Lung (tissue), 17 donors: ENCODE measurements at places on chromosomes 7 and 10. TPM values are rescaled to one million over a fixed set of nuclear protein-coding genes. Genes with fewer than 3 reads are reported as not detected.
A peak's percentile ranks its signal among the peaks of the same experiment; 100 is the strongest.

DNA sequence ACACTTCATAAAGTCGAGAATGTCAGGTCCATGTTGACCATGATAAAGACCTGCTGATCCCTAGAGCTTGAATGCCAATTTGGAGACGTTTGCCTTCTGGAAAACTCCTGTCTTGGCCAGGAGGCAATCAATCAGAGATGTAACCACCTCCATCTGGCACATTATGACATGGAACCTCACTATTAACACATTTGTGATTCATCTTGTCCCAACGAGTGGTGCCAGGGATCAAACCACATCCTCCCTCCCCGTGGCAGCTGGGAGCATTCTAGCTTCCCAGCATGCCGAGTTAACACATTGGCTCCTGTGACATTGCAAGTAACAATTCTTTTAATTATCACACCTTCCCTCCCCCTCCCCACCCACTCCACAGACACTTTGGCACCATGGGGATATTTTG lies 84.0 kb upstream of the PPP1R17 start:
- no peak overlapping the region for H3K4me3 ChIP-seq
- H3K27me3 ChIP-seq: no peaks in the 10 kb centered on the region
- DNase-seq: no peak
- no peak overlapping the region for H3K27ac ChIP-seq
- H3K4me1 ChIP-seq: no peaks in the 10 kb centered on the region
- no peaks in the 10 kb centered on the region for H3K36me3 ChIP-seq

DNA sequence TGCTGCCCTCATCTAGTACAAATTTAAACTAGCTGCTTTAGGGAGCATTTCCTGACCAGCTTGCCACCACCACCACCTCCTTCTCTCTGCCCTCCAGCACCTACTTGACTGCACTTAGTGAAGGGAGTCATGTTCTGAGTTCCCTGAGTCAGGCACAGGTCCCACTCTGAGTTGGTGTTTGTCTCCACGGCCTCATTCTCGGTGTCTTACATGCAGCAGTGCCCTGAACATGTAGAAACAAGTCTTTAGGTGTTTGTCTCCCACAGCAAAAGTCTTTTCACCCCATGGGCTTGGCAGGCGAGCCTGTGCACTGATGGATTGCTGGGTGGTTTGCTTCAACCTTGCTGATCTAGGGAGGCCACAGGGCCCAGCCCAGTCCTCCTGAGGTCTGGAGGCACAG lies 16.9 kb downstream of the TSPAN14 start:
- no peaks in the 10 kb centered on the region for H3K27me3 ChIP-seq
- H3K36me3 ChIP-seq: no peaks in the 10 kb centered on the region
- H3K27ac ChIP-seq: no peak overlapping the region
- no peak for DNase-seq

GRCh38 chr7:2757361-2757903 lies 69.4 kb downstream of the AMZ1 start:
- no peaks in the 10 kb centered on the region for H3K36me3 ChIP-seq
- H3K4me1 ChIP-seq: peaks cover 19% of the 10 kb centered on the region
- no peak overlapping the region for H3K4me3 ChIP-seq
- peak overlapping the region; percentile 58 for H3K27ac ChIP-seq

- H3K4me1 ChIP-seq: no peaks in the 10 kb centered on the region
- DNase-seq: no peak
- H3K27me3 ChIP-seq: no peaks in the 10 kb centered on the region
- H3K4me3 ChIP-seq: no peak overlapping the region
These were observed 5.0 kb downstream of the MYO1G start for GRCh38 chr7:44973610-44974401.

DNA sequence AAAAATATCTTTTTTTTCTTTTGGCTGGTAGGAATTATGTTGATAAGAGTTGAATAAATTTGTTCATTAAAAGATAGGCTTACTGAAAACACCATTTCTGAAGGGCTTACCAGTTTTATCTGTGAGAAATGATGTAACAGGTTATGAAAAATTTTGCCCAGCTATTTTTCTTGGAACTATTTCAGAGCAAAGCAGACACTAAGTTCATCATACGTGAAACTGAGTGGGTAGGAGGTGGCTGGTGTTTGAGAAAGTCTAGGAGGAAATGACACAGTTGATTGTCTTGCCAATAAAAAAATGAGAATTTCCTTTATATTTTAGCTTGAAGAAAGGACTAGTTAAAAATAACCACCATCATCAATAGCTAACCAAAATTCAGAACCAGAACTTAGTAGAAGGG lies 6.2 kb upstream of the MRC1 start:
- H3K27me3 ChIP-seq: no peaks in the 10 kb centered on the region
- H3K36me3 ChIP-seq: no peaks in the 10 kb centered on the region
- DNase-seq: no peak

DNA sequence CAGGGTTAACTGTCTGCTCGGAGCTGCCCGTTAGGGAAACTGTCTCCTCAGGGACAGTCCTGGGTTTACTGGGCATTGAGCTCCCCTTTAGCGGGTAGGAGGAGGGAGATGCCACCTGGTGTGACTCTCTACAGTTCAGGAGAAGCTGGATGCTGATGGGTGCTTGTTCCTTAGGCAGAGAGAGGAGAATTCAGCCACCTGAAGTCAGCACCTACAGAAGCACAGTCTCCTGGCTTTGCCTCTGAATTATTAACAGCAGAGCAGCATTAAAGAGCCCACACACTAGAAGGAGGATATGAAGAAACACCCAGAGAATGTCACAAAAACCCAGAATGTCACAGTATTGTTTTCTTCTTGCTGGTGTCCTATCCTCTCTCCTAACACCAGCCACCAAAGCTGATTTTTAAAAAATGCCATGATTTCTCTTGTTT lies 696 bp downstream of the GIMAP4 start:
- no peaks in the 10 kb centered on the region for H3K36me3 ChIP-seq
- peak overlapping the region; percentile 65 for H3K4me3 ChIP-seq
- H3K27me3 ChIP-seq: no peaks in the 10 kb centered on the region
- no peak for DNase-seq
- peak overlapping the region; percentile 78 for H3K27ac ChIP-seq
- peaks cover 8% of the 10 kb centered on the region for H3K4me1 ChIP-seq

Gene SAMD9L
- total RNA-seq: 21.4 TPM
